ENCODE measurements at places on chromosomes 4 and X.

GRCh38 chr4:31702326-31702725 lies 982.2 kb downstream of the PCDH7 start:
- no peak for DNase-seq

- no peak for DNase-seq
Measured at GRCh38 chr4:39655211-39655610, 16.5 kb upstream of the SMIM14 start.

GRCh38 chr4:7750523-7750922 lies 189.1 kb downstream of the AFAP1 start:
- DNase-seq, result no peak

- DNase-seq, result no peak
Measured at GRCh38 chr4:2728806-2729532, 27.2 kb downstream of the TNIP2 start.

DNA sequence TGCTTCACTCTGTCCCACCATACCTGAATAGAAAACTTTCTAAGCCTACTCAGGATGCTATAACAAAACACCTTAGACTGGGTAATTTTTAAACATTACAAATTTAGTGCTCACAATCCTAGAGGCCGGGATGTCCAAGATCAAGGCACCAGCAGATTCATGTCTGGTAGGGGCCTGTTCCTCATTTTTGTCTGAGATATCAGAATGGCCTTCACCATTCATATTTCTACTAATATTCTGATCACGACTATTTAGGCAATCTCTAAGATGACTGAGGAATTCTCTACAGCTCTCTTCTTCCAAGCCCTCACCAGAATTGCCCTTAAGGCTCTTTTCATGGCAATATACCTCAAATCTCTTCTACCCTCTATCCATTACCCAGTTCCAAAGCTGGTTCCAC lies 77.4 kb upstream of the NRK start:
- DNase-seq, result no peak

Data from cerebellar nuclear complex (tissue), 1 donor.